ENCODE measurements at places on chromosomes 13 and 19.
A peak's percentile ranks its signal among the peaks of the same experiment; 100 is the strongest.

GRCh38 chr19:38704488-38705026 lies 39.7 kb downstream of the CAPN12 start:
- no peak for DNase-seq

GRCh38 chr13:86681223-86681622 lies 882.0 kb upstream of the SLITRK6 start:
- no peak for DNase-seq

DNA sequence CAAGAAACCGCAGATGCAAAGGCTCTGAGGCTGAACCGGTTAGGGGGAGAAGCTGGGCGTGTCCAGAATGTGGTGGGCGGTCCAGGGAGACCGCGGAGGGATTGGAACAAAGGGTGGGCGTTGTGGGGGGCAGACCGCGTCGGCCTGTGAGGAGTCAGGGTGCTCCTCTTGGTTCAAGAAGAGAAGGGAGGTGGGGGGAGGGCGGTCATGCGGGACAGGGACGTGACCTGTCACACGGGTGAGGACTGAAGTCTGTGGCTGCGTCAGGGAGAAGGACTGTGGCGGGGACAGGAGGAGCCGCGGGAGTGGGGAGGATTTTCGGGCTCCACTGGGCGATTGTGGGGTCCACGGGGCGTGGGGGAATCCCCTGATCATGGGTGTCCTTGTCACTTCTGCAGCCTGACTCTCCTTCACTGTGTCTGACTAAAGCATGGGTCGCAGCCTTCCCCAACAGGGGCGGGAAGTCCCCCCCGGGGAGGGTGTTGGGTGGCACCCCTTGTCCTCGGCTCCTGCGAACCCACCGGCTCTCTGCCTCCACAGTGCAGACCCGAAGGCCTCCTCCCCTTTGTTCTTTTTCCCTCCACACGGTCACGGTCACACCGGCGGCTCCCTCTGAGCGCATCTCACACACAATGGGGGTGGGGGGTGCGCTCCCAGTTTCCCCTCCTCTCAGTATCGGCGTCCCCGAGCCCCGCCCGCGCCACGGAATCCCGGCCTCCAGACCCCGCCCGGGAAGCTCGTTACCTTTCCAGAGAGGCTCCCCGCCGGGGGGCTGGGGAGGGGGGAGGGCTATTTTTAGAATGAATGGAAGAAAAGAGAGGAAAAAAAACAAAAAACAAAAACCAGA lies 16.4 kb upstream of the KCNN1 start:
- no peak for DNase-seq

DNA sequence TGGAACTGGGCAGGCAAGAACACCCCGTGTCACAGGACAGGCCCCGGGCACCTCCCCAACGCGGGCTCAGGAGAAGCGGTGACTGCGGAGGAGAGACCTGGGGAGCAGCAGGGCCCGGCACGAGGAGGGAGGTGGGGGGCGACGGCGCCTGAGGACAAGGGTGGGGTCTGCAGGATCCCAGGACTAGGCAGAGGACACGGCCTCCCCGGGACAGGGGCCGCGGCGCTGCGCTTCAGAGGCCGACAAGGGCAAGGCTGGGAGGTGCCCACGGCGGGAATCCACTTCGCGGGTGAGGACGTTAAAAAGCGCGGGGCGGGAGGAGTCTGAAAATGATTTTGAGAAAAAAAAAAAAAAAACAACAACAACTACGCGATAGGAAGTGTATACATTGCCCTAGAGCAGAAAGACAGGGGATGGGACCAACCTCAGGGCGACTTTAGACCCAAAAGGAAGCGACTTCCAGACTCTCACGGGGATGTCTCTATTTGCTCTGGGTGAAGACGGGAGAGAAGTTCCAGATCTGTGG lies 44.9 kb downstream of the ZNF611 start:
- peak; percentile 1 for DNase-seq

DNA sequence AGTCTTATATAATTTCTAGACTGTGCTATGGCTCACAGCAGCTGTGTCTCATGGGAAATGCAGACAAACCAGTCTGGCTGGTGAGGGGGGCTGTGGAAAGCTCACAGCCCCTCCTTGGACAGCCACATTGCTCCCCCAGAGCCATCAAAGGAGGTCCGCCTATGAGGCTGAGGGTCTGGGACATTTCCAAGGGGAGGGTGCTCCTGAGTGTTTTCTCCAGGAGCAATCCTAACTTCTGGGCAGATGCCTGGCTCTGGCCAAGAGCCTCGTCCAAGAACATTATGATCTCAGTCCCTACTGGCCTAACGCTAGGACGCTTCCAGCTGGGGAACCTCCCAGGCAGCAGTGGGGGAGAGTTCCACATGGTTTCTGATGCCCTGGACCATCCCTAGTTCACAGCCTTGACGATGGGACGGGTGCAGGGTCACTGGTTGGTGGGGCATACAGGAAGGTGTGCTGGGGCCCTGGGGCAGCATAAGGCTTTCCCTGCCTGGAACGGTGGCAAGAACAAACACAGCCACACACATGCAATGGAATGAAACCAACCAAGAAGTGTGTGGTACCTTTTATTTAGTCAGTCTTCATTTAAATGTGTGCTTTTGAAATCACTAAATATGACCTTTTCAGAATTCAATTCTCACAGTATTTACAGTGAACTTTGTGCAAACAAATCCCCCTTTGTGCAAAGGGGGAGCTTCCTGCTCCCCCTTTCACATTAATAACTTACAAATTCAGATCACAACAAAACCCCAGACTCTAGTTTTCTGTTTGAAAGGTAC lies 60.6 kb downstream of the CDADC1 start:
- peak; percentile 94 for DNase-seq

DNA sequence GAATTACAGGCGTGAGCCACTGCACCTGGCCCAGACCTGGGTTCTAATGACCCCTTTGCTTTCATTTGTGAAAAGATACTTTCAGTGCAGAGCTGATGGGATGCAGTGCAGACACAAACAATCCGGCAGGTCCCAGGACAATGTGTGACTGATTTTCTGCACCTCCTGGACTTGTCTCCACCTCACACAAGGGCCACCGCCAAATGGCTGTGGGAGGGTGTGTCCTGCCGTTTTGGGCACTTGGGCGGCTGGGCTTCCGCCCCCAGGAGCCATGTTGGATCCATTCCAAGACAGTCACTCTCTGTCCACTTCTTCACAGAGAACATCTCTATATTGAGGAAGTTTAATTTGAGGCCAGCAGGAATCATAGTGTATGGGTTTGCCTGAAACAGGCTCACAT lies 112.3 kb upstream of the ZNF507 start:
- no peak for DNase-seq

GRCh38 chr19:49890349-49891311 lies 6.1 kb downstream of the IL4I1 start:
- DNase-seq = no peak

GRCh38 chr19:17778968-17779929 lies 15.7 kb upstream of the B3GNT3 start:
- peak; percentile 36 for DNase-seq

GRCh38 chr13:44906713-44907112 lies 82.6 kb downstream of the NUFIP1 start:
- DNase-seq = peak; percentile 91

DNA sequence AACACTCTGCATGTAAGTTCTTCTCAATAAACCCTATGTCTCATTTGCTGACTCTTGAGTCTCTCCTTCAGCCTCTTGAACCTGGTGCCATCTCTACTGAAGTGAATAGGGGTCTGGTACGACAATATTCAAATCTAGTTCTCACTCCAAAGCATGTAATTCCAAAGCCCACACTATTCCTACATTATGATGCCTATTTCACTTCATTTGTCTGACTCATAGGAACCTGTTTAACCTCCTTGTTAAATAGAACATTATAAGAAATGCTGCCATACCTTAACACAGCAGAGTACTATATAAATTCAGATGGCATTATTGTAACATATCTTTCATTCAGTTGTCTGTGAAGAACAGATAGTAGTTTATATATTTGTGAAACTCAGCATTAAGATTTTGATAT lies 67.1 kb downstream of the STARD13 start:
- no peak for DNase-seq

Measured in fibroblast of gingiva (primary cell).